ENCODE measurements at places on chromosomes 11 and 22.
A peak's percentile ranks its signal among the peaks of the same experiment; 100 is the strongest.

- DNase-seq = no peak
These were observed 35.7 kb upstream of the GAB2 start for GRCh38 chr11:78453140-78453935.

GRCh38 chr22:47572443-47572842 is 810.0 kb downstream of the TBC1D22A start:
- DNase-seq = no peak

DNA sequence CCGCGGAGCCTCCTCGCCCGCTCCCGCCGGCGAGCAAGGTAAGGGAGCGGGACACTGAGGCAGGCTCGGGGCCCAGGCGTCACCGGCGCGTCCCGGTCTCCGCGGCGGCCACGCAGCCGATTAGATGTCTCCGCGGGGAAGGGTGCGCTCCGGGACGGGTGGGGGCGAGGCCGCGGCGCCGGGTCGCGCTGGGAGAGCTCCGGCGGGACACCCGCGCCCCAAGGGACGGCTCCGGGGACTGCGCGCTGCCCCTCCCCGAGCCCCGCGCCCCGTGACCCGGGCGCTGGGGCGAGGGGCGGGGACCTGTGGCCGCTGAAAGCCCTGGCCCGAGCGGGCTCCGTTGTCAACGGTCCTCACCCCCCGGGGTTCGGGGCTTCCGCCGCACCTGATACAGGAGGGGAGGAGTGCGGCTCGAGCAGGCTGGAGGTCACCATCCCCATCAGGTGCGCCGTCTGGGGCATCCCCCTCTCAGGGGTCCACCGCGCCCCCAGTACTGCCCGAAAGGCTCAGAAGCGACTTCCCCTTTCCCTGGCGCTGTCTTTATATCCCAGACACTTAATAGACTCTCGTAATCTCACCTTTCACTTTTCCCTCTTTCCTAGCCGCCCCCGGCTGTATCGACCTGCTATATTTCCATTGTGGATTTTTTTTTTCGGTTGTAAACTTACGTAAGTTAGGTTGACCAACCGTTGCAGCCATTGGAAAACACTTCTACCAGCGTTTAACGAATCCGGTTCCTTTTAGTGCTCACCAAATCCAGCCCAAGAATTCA is 573 bp downstream of the PPFIA1 start:
- DNase-seq = peak; percentile 30

DNA sequence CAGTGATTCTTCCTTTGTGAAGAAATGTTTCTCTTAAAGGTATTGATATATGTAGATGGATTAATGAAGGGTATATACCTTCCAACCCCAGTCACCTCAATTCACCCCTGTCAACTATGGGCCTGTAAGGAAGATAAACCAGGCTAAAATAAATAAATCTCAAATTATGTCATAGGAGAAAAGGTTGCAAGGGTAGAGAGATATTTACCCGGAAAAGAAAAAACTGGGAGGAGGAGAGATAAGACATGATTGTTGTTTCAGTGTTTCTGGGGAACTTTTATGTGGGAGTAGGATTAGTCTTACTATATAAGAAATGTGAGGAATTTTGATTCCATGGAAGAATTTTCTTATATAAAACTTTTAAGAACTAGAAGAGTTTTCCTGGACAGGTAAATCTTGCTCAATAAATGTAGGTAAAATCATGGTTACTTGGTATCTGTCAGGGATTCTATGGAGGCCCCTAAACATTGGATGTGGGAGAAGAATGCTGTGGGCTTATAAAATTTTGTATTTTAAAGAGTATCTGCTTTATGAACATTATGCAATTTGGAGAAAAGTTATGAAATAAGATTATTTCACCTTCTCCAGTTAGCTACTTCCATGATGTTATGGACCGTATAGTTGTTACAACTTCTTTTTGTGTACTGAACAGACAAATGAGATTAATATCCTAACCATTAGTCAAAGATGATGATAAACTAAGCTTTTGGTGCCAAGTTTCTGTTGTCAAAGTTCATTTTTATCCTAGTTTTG is 6.4 kb downstream of the YAP1 start:
- no peak for DNase-seq

GRCh38 chr11:66443602-66444001 is 5.0 kb upstream of the MRPL11 start:
- peak; percentile 96 for DNase-seq

- DNase-seq = no peak
These were observed at the start of gene SMIM38 for GRCh38 chr11:69155302-69156234. Gene SMIM38 (plus strand): TSS chr11:69155935. CDS start chr11:69157847, 1,912 bp downstream.

- DNase-seq = no peak
These were observed 562 bp downstream of the SHANK2 start for GRCh38 chr11:71251761-71252268.

- DNase-seq = no peak
These were observed 14.9 kb downstream of the MMP20 start for GRCh38 chr11:102610200-102610599.

GRCh38 chr22:31239771-31240370 is 27.8 kb downstream of the LIMK2 start:
- DNase-seq = no peak

DNA sequence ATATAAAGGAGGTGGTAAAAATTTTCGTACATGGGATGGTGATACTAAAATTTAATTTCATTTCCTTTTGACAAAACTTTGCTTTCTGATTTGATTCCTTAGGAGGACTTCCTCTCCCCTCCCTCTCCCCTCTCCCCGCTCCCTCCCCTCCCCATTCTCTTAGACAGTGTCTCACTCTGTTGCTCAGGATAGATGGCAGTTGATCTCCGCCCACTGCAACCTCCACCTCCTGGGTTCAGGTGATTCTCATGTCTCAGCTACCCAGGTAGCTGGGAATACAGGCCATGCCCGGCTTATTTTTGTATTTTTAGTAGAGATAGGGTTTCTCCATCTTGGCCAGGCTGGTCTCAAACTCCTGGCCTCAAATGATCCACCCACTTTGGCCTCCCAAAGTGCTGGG is 15.9 kb downstream of the TRIM44 start:
- DNase-seq = no peak

DNA sequence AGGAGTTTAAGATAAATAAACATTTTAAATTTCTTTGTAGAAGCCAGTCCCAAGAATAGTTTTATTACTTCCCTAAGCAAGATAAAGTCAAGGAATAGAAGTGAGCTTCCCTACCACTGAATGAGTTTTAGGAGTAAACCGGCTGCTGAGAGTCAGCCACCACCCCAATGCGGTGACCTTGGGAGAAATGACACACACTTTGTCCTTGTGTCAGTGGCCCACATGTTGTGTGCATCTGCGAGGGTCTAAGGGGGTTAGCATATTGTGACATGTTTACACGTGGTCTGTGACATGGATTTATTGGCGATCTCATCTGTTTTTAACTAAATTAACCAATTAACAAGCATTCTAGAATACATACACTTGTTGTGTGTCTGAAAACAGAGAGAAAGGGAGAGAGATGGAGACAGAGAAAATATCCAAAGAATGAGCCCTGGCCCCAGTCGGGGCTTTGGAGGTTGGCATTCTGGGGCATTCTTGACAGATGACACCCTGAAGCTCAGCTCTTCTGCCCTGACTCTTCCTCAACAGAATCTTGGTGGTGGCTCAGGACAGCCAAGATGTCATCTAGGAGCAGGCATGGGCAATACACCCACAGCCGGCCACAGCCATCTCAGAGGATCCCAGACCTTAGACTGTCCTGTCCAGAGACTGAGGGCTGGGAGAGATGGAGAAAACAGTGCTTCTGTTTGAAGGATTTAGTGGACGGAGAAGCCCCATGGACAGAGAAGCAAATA is 29.7 kb upstream of the TMPRSS4 start:
- no peak for DNase-seq

- peak; percentile 73 for DNase-seq
These were observed 427.0 kb upstream of the DDI1 start for GRCh38 chr11:103609117-103610066.

DNA sequence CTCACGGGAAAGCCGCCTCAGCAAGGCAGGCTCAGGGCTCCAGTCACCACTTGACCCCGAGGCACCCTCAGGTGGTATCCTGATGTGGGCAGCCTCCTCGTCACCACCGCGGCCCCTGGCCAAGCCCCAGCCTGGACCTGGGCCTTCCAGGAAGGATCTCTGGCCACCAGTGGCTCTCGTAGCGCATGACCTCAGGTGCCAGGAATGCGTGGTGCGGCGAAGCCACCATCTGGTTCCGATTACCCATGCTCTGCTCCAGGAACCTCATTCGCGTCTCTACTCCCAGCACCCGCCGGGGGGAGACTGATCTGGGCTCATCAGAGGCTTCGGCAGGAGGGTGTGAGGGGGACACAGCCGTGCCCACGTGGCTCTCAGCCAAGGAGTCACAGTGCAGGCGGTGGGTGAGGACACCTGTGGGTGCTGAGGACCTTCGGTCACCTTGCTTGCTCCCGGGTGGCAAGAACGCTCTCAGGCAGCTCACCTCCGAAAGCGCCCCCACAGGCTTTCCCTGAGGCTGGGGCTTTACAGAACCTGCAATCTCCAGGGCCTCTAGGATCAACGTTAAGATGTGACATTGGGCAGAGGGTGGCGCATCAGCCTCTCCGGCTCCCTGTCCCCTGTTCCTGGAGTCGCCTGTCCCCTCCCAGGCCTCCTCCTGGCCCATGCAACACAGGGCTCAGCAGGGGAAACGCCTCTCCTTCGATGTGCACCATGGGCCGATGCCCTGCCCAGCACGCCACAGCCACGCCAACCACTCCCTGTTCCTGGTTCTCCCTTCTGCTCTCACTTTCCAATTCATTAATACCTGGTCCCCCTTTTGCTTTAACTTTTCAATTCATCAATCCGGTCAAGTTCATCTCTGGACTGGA is 39.0 kb downstream of the TBX1 start:
- DNase-seq = peak; percentile 88

DNA sequence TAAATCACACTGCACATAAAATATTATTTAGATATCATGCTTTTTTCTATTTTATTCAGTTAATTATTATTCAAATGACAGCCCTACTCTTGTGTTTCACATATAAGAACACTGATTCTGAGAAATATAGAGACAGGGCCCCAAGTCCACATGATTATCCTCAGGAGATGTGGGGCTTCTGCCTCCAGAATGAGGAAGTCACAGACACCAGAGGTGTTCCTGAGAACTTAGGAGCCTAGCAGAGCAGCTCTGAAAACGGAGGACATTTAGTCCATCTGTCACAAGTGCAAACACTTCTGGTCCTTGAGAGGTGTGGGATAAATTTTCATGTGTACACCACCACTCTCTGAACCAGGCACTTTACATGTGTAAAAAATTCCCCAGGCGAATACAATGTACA is 26.2 kb downstream of the TRIM66 start:
- no peak for DNase-seq

DNA sequence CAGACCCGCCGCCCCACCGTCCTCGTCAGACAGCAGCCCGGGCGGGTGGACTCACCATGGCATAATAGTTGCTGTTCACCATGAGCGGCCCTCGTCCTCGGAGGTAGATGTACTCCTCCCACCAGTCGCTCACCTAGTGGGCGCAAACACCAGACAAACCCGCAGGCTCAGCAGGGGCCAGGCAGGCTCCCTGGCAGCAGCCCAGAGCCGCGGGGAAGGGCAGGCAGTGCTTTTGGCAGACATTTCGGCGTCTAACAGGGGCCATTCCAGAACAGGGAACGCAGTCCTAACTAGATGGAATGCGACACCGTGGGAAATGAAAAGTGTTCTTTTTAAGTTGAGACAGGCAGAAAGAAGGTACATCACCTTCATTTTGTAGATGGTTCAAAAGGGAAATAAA is 44.9 kb downstream of the CPT1A start:
- DNase-seq = no peak

GRCh38 chr11:32073644-32074026 is 17.2 kb upstream of the RCN1 start:
- DNase-seq = no peak

- DNase-seq = no peak
These were observed 31.5 kb downstream of the C2CD3 start for GRCh38 chr11:74139151-74139918.

DNA sequence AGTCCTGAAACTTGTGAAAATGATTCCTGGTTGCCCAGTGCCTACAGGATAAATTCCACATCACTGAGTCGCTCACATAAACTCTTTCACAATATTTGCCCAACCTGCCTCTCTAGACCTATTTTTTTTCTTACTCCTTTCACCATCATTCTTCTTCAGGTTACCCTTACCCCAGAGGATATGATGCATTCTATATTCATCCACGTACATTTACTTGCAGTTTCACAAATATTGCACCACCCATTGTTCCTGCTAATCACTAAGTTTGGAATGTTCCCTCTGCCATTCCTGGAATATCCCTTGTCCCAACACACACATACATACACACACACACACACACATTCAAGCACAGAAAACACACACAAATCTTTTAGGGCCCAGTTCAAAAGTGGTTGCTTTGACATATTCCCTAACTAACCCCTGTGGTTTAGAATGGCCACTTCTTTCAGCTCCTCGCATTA is 379.5 kb downstream of the ETS1 start:
- peak; percentile 79 for DNase-seq

DNA sequence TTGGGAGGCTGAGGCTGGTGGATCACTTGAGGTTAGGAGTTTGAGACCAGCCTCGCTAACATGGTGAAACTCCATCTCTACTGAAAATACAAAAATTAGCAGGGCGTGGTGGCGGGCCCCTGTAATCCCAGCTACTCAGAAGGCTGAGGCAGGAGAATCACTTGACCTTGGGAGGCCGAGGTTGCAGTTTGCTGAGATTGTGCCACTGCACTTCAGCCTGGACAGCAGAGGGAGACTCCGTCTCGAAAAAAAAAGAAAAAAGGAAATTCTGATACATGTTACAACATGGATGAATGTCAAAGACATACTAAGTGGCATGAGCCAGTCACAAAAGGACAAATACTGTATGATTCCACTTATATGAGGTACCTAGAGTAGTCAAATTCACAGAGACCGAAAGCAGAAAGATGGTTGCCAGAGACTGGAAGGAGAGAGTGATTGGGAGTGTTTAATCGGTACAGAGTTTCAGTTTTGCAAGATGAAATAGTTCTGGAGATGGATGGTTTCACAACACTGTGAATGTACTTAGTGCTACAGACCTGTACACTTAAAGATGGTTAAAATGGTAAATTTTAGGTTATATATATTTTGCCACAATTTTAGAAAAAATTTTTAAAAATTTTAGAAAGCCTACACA is 92.3 kb downstream of the BLID start:
- DNase-seq = no peak

Measured in GM04503 (cell line).